ENCODE measurements at places on chromosomes 1 and 21. TPM values are rescaled to one million over a fixed set of nuclear protein-coding genes. Genes with fewer than 3 reads are reported as not detected.
A peak's percentile ranks its signal among the peaks of the same experiment; 100 is the strongest.

DNA sequence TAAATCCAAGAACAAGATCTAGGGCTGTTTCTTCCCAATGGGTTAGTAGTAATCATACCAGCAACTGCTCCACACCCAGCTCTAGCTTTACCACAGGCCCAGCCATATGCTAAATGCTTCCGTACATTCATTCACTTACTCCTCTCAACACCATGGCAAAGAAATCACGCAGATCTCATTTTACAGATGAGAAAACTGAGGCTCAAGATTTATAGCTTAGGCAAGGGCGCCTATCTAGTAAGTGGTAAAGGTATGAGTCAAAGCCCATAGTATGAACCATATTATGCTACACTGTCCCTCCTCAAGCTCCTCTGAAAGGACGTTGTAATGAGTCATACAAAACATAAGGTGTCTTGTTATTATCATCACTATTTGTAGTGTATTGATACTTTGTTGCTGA lies 82.2 kb downstream of the NIBAN1 start:
- H3K27me3 ChIP-seq, result no peaks in the 10 kb centered on the region
- peaks cover 65% of the 10 kb centered on the region for H3K36me3 ChIP-seq
- DNase-seq, result peak; percentile 12
- H3K4me1 ChIP-seq, result peaks cover 48% of the 10 kb centered on the region
- H3K27ac ChIP-seq, result peak overlapping the region; percentile 1

DNA sequence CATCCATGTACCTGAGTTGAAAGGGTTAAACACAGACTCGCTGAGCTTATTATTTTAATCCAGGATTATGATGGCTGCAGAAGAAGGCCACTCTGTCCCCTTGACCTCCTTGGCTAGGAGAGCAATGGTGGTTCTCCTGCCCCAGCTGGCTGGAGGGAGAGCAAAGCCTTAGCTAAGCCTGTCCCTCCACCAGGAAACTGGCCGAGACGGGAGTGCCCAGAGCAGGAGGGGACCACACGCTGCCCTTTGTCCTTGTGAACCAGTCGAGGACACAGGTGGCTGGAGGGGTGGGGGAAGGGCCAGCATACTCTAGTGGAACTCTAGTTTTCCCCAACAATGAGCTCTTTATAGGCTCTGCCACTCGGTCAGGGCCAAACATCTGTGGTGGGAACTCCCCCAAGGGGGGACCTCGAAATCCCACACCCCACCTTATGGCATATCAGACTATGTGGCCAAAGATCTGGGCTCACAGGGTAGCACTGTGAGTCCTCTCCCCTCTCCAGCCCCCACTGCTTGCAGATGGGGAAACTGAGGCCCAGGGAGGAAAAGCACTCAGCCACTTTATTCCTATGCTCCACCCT lies 12.9 kb downstream of the KIAA1614 start:
- no peaks in the 10 kb centered on the region for H3K4me1 ChIP-seq
- H3K4me3 ChIP-seq, result no peak overlapping the region
- no peak for DNase-seq
- H3K36me3 ChIP-seq, result no peaks in the 10 kb centered on the region

DNA sequence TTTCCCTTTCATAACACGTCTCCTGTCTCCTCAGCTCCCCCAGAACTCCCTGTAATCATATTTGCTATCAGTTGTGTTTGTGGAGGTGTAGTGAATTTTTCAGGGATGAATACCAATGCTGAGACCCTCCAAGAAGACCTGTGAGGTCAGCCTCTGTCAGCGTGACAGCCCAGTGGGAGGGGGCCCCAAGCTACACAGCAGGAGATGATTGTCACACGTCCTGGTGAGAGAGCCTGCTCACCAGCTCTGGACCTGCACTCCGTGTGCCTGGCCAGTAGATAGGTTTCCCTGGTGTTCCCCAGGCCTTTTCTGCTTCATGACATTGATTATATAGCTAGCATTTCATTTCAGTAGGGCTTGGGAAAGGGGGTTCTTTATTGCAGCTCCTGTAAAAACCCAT lies 421.5 kb downstream of the KIF26B start:
- no peaks in the 10 kb centered on the region for H3K4me1 ChIP-seq
- H3K36me3 ChIP-seq, result no peaks in the 10 kb centered on the region
- H3K27me3 ChIP-seq, result no peaks in the 10 kb centered on the region
- no peak overlapping the region for H3K4me3 ChIP-seq
- H3K27ac ChIP-seq, result no peak overlapping the region

- no peak for DNase-seq
- H3K4me3 ChIP-seq, result no peak overlapping the region
- no peaks in the 10 kb centered on the region for H3K4me1 ChIP-seq
- H3K27ac ChIP-seq, result no peak overlapping the region
- no peaks in the 10 kb centered on the region for H3K27me3 ChIP-seq
Measured at GRCh38 chr1:164382384-164382783, 176.6 kb upstream of the PBX1 start.

- H3K27ac ChIP-seq, result no peak overlapping the region
- H3K4me1 ChIP-seq, result no peaks in the 10 kb centered on the region
- H3K36me3 ChIP-seq, result no peaks in the 10 kb centered on the region
- peaks cover 2% of the 10 kb centered on the region for H3K27me3 ChIP-seq
Measured at GRCh38 chr1:90354704-90355103, 359.8 kb downstream of the ZNF326 start.

GRCh38 chr1:51973587-51974474 lies 16.7 kb downstream of the RAB3B start:
- H3K27me3 ChIP-seq, result peaks cover 3% of the 10 kb centered on the region
- no peak for DNase-seq

The OLFML2B gene
- not detected for total RNA-seq

DNA sequence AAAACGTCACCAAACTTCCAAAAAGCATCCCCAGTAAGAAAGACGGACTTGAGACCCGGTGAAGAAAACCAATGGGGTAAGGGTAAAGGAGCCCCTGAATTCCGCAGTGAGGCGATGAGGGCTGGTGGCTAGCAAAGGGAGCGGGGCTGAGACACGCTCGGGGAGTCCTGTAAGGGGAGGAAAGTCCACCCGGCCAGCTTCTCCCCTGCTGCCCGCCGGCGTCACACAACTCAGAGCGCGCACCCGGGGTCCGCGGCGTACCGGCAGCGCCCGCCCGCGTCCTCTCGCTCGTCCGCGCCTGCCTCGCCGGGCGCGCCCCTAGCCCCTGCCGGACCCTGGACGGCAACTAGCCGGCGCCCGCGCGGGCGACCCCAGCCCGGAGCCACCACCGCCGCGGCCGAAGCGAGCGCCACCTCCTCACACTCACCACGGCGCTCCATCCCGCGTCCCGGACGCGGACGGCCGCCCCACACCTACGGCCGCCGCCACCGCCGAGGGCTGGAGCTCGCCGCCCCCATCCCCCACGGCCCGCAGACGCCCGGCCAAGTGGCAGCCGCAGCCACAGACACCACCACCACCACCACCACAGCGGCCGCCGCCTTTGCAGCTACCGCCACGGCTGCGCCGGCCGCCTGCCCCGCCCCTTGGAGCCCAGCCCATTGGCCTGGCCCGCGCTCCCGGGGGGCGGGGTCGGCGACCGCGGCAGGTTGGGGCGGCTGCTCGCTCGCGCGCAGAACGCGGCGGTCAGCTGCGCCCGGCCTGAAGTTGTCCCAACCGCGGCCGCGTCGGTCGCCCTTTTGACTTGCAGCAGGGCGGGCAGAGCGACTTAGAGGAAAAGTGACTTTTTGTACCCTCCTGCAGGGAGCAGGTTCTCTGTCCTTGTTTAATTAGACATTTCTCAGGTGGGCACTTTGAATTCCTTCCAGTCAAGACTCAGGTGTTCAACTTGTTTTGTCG lies 10.0 kb upstream of the ARHGAP29 start:
- no peak for DNase-seq
- peaks cover 9% of the 10 kb centered on the region for H3K4me1 ChIP-seq
- peaks cover 66% of the 10 kb centered on the region for H3K27me3 ChIP-seq
- H3K27ac ChIP-seq, result no peak overlapping the region

- peak overlapping the region; percentile 61 for H3K27ac ChIP-seq
- H3K36me3 ChIP-seq, result peaks cover 63% of the 10 kb centered on the region
- peaks cover 18% of the 10 kb centered on the region for H3K4me1 ChIP-seq
- H3K4me3 ChIP-seq, result no peak overlapping the region
- no peak for DNase-seq
- no peaks in the 10 kb centered on the region for H3K27me3 ChIP-seq
Measured at GRCh38 chr1:41006942-41007865, 14.3 kb downstream of the SLFNL1 start.

The CBR3 gene
- 30.9 TPM for total RNA-seq

DNA sequence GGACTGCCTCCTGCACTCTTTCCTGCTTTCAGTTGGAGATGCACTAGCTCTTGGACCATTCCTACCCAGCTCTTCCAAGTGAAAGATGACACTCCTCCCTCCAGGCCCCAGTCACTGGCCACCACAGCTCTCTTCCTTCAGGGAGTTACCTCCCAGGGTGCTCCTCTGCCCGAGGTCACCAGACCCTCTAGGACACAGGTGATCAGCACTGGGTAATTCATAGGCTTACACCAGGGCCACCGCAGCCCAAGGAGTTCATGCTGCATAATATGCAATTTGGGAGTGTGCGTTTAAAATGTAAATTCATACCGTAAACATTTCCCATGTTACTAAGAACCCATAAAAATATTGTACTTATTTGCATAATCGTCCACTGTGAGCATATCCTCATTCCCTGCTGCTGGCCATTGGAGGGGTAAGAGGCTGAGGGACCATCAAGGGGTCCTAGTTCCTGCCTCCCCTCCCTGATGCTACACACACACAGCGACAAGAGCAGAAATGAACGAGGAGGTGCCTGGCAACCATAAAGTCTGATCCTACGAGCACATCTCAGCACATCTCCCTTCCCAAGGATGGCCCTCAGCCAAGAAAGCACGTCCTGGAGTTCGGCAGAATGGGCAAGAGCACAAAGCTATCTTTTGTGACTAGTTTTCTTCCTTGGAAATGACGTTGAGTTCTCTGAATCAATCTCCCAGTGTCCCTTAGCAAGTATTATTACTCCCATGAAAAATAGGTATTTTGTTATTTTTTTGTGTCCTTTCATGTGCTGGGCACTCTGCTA lies 222.9 kb upstream of the RAB4A start:
- H3K4me3 ChIP-seq, result no peak overlapping the region
- H3K4me1 ChIP-seq, result peaks cover 17% of the 10 kb centered on the region
- H3K27ac ChIP-seq, result no peak overlapping the region
- no peak for DNase-seq
- H3K27me3 ChIP-seq, result peaks cover 21% of the 10 kb centered on the region

DNA sequence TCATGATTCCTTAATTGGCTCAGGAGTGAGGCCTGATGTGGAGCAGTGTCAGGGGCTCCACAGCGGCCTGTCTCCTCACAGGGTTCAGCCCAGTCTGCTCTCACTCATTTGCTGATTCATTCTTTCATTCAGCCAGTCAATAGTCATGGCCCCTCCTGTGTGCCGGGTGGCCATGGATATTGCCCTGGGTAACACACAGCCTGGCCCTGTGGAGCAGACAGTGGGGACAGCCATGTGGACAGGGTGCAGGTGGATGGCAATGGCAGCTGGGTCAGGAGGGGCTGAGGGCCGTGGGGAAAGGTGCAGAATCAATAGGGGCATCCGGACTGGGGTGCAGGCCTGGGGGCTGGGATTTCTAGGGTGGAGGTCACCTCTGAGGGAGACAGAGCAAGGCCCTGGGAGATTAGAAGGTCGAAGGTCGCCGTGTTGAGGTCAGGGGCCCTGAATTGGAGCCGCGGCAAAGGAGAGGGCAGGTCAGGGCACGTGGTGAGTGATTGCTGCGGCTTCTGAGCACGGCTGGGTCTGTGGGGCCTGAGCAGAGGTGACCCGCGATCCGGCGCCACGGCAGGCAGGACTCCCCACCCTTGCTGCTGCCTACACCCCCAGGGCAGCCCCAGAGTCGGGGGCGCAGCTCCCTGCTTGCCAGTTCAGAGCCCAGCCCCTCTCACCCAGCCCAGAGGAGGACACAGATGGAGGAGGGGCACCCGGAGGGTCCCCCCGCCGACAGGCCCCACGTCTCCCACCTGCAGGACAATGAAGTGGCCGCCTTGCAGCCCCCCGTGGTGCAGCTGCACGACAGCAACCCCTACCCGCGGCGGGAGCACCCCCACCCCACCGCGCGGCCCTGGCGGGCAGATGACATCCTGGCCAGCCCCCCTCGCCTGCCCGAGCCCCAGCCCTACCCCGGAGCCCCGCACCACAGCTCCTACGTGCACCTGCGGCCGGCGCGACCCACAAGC lies 33.4 kb downstream of the SLC19A1 start:
- H3K27ac ChIP-seq, result peak overlapping the region; percentile 22
- peaks cover 2% of the 10 kb centered on the region for H3K36me3 ChIP-seq
- no peak overlapping the region for H3K4me3 ChIP-seq
- no peak for DNase-seq
- peaks cover 4% of the 10 kb centered on the region for H3K4me1 ChIP-seq
- no peaks in the 10 kb centered on the region for H3K27me3 ChIP-seq

- no peak overlapping the region for H3K4me3 ChIP-seq
- H3K27ac ChIP-seq, result no peak overlapping the region
- H3K27me3 ChIP-seq, result peaks cover 2% of the 10 kb centered on the region
- no peak for DNase-seq
- no peaks in the 10 kb centered on the region for H3K4me1 ChIP-seq
Measured at GRCh38 chr1:56787330-56787729, 31.9 kb downstream of the FYB2 start.

The AIRE gene
- total RNA-seq, result 0.27 TPM

DNA sequence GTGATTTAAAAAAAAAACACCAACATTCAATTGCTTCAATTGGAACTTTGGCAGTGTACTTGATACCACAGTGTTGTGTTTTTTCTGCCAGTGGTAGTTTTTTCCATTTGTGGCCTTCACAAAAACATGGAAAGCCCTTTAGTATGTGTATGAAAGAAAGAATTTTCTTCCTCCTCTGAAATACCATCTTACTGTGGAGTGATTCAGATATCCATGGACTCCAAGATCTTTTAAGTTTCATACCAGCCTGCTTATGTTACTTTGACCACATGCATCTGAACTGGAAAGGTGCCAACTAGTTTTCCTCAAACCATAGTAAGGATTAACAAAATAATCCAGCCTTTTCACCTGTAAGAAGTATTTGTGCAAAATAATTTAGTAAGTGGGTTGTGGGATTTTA lies 3.4 kb downstream of the PPP2R5A start:
- peak overlapping the region; percentile 78 for H3K4me3 ChIP-seq
- H3K4me1 ChIP-seq, result peaks cover 64% of the 10 kb centered on the region
- no peak overlapping the region for H3K27ac ChIP-seq
- H3K36me3 ChIP-seq, result peaks cover 17% of the 10 kb centered on the region
- no peaks in the 10 kb centered on the region for H3K27me3 ChIP-seq

DNA sequence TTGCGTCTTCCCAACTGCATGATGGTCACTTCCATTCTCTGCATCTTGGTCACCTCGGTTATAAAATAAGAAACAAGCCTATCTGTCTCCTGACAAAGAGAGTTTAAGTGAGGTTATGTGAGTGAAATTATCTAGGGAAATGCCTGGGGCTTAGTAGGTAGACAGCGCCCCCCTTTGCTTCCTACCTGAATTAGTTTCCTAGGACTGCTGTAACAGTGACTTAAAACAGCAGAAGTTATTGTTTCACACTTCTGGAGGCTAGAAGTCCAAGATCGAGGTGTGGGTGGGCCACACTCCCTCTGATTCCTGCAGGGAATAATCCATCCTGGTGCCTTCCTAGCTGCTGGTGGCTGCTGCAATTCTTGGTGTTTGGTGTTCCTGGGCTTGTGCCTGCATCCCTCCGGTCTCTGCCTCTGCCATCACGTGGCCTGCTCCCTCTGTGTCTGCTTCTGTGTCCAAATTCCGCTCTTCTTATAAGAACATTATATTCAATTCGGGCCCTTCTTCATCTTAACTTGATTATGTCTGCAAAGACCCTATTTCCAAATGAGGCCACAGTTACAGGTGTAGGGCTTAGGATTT lies 92.6 kb downstream of the IGSF21 start:
- no peaks in the 10 kb centered on the region for H3K36me3 ChIP-seq
- peaks cover 13% of the 10 kb centered on the region for H3K27me3 ChIP-seq
- no peak for DNase-seq
- no peak overlapping the region for H3K27ac ChIP-seq

The SAMD13 gene
- 0.23 TPM for total RNA-seq

The TSPEAR gene
- not detected for total RNA-seq

GRCh38 chr1:179217943-179218507 lies 11.5 kb downstream of the ABL2 start:
- peaks cover 10% of the 10 kb centered on the region for H3K4me1 ChIP-seq
- H3K27me3 ChIP-seq, result no peaks in the 10 kb centered on the region
- no peak overlapping the region for H3K4me3 ChIP-seq
- H3K36me3 ChIP-seq, result peaks cover 8% of the 10 kb centered on the region
